ENCODE measurements at places on chromosomes 4 and X. TPM values are rescaled to one million over a fixed set of nuclear protein-coding genes. Genes with fewer than 3 reads are reported as not detected.

AR gene
- 9.4 TPM for total RNA-seq

SLC38A5 gene
- 1.2 TPM for total RNA-seq

SYNPO2 gene
- 94.4 TPM for total RNA-seq

TGIF2LX gene
- not detected for total RNA-seq

AKAP4 gene
- total RNA-seq: not detected

DNA sequence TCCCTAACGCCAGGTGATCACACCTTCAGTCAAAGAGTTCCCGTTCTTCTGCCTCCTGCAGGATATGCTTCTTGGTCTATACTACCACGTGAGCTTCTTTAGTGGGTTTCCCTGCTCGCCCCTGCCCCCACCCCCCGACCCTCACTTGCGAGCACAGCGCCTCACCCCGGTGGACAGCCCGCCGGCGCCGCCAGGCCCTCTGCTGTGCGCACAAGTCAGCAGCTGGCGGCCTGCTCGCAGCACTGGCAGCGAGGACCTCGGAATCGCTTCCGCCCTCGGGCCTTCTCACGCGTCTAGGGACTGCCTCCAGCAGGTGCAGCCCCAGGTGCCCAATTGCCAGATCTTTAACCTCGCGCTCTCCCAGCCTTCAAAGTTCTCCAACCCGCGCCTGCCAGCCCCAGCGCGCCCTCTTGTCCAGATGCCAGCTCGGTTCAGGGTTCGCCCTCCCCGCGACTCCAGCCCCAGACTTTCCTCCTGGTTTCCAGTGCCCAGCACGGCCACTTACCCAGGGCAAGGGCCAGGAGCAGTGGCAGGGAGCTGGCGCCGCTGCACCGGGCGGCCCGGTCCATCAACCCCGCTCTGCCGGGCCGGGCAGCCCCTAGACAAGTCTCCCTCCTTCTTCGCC lies 454 bp downstream of the BTC start:
- DNase-seq: peak; percentile 37

GRCh38 chrX:36908801-36909675 lies 99.1 kb upstream of the FAM47C start:
- DNase-seq: no peak

DNA sequence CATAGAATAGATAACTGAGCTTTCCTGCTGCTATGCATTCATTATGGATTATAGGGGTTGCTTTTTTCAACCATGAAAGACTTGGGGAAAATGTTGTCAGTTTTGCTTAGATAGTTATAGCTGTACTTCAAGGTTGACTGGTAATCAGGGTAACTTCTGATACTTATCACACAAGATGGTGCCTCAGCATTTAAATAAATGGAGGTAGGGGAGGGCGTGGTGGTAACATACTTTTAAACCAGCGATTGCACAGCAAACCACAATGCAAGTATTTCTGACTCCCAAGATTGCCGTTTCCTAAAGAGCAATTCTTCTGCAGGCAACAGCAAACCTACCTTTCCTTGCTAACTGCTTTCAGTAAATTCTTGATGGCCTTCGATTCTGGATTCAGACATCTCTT lies 1.3 kb downstream of the CXCL10 start:
- DNase-seq: no peak

DNA sequence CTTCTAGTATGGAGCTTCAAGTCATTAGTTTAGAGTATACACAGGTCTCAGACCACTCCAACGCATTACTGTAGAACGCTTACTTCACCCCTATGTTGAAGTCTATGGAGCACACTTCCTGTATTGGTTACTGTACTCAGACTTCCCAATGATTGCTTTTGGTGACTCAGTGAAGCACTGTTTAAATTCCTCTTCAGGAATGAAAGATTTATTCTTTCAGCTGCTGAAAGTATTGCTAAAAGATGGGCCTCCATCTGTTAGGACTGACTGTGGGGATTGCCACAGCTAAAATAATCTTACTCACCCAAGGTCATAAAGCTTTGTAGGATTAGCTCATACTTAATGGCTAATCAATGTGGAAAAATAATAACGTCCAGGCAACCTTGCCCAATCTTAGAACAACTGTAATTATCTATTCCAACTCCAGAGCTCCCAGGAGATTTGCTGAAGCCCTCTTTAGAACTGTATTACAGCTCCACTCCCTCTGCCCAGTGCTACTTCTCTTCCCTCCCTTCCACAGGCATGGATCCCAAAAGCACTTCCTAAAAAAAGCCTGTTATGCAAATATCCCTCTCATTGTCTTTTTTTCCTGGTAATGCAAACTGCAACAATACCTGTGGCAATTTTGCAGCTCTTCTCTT lies 281.9 kb upstream of the HS3ST1 start:
- no peak for DNase-seq

GRCh38 chrX:50635817-50636365 lies 165.3 kb upstream of the DGKK start:
- no peak for DNase-seq
